Erythroblast (primary cell): ENCODE measurements at places on chromosomes 7 and 10.

- DNase-seq = no peak
Measured at GRCh38 chr7:110839866-110840265, 251.1 kb upstream of the LRRN3 start.

DNA sequence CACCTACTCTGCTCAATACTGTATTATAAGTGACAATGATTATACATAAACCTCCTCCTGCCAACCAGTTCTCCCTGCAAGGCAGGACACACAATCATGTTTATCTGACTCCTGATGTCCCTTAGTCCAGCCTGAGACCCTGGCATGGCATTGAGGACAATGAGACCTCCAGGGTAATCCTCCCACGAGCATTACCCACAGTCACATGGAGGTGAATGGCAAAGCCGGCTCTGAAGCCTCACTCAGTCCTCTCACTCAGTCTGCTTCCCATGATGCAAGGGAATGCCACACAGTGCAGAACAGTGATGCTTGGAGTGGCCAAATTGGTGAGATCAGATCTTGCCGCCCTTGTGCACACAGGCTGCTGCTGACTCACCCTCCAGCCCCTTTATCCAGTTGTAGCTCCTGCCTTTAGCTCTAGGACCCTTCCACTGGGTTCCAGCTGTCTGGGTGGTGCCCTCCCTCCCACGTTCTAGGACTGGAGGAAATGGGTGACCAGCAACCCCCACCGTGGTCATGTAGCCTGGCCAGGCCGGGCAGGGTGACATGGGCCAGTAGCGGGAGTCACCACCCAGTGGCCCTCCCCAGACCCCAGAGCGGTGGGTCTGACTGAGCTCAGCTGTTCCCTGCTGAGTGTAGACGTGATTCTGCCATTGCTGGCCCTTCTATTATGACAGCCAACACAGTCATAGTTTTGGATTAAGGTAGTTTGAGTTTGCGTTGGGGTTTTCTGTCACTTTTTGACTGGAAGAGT, 5.5 kb upstream of the ADCY1 start:
- DNase-seq = no peak

GRCh38 chr10:4231439-4231838, 446.4 kb upstream of the KLF6 start:
- no peak for DNase-seq

GRCh38 chr7:30032310-30033125, 4.3 kb downstream of the PLEKHA8 start:
- DNase-seq = no peak
